ENCODE measurements at places on chromosomes 7 and 10.

DNA sequence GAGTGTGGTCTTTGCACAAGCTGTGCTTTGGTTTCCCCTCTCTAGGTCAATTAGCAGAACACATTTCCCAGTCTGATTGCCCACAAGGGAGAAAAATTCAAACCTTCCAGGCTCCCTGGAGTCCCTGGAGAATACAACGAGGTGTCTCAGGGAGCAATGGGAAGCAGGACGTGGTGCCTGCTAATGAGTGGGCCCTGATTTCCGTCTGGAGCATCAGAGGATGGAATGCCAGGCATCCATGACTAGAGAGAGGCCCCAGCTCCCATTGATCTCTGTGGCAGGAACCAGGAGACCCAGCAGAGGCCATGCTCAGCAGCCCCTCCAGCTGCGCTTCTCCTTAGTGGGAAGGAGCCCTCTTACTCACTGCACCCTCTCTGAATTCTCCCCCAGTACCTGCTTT lies 33.2 kb upstream of the TLX1 start:
- DNase-seq, result no peak

DNA sequence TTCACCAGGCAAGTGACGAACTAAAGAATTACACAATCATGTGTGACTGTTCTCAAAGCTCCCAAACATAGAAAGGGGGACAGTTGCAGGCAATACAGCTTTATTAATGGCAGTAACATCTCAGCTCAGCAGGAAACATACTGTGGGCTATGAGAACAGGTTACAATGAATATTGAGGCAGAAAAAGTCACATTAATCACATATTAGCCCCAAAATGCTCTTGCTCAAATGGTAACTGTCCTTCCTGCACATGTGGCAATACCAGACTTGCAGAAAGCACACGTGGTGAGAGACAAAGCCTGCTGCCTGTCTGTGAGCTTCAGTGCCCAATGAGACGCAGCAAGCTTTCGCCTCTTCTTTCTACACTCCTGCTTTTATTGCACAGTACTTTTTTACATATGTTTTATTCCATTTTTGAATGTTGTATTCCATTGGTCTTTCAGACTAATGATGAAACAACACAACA lies 104.9 kb upstream of the ACBD5 start:
- no peak for DNase-seq

- DNase-seq, result no peak
Observed at GRCh38 chr7:80781561-80781979, 137.3 kb downstream of the SEMA3C start.

DNA sequence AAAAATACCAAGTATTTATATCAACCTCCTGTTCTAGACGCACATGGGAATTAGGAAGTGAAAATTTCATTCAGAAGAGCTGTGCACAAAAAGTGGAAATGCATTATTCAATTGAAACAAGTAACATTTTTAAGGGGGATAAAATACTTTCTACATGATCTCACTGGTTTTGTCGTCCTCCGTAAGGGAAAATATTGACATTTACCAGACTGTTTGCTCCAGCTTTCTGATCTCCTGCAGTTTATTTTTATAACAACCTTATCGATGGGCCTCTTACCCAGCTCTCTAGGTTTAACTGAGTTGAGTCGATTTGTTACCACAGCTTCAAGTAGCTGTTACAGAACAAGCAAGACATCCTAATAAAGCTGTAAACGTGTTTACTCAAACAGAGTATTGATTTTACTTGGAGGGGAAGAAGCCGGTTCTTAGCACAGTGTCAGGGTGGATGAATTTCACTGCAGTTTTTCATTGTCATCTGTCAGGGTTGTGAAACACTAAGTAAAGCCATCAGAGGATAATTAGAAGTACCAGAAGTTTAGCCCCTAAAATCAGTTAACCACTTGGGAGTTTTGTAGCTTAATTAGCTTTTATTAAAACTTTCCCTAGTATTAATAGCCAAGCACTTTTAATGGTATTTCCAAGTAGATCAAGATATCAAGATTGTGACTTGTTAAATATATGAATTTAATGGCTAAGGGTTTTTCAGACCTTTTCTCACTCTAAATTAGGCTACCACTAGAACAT lies 142.6 kb upstream of the KAT6B start:
- no peak for DNase-seq

DNA sequence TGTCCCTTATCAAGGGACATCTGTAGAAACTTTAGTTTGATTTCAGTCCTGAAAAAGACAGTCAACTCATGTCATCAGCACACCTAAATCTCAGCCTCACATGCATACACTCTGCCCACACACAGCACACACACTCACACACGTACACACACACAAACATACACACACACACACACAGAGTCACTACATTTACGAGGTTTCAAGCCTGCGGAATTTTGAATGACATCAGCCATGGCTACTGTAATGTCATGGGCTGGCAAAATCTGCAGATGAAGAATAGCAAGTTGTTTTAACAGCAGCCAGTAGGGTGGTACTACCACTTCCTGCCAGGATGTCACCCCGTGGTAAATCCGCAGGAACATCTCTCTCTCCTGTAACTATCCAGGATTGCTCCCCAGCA lies 37.1 kb upstream of the EZH2 start:
- DNase-seq, result no peak

DNA sequence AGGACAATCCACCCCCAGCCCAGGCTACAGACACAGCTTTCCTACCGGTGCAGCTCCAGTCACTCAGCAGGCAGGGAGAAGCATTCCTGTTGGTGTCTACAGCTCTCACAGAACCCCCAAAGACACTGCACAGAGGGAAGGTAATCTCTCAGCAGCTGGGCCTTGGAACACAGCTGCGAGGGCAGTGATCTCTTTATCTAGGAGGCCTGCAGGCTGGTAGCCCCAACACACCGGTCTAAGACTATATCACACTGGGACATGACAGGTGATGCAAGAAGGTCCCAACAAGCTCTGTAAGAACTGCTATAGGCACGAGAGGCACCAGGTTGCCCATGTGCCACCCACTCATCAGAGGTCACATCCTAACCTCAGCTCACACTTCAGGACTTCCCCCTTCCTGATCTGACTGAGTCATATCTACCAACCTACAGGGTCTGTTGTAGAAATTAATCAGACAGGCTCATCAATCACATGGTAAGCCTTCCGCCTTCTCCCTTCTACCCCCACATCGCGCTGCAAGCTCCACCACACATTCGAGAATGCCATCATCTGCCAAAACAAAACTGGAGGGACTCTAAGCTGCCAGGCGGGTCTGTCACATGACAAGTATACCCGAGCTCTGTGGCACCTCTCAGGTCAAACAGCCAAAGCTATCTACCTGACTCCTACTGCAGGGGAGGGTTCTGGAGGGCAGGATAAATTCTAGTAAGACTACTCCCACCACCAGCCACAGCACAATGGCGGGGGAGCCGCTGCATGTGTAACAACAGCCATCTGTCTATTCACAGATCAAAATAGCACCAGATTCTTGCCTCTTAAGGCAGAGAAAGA lies 26.1 kb downstream of the FAM53B start:
- DNase-seq, result no peak

- DNase-seq, result no peak
Observed at GRCh38 chr7:134916171-134916883, 70.0 kb upstream of the AGBL3 start.

DNA sequence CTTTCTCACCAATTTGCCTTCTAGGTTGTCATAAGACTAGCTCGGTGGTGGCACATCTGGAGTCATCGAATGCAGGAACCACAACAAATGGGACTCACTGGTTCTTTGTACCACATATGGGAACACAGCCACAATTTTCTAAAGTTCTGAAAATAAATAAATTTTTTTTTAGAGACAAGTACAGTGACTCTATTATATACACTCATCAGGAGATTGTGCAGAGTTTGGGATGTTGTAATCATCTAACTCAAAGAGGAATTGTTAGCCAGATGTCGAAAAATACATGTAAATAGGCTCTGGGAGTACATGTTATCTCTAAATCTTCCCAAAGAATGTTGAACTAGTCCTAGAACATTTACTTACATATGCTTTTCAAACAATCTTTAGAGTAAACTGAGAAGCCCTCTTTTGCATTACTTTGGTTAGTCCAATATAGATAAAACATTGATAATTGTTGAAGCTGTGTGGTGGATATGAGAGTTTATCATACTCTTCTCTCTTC lies 19.6 kb upstream of the SEPTIN7 start:
- no peak for DNase-seq

- DNase-seq, result no peak
Observed at GRCh38 chr10:24882047-24882698, 70.2 kb downstream of the PRTFDC1 start.

- no peak for DNase-seq
Observed at GRCh38 chr7:83643739-83644138, 5.2 kb downstream of the SEMA3E start.

DNA sequence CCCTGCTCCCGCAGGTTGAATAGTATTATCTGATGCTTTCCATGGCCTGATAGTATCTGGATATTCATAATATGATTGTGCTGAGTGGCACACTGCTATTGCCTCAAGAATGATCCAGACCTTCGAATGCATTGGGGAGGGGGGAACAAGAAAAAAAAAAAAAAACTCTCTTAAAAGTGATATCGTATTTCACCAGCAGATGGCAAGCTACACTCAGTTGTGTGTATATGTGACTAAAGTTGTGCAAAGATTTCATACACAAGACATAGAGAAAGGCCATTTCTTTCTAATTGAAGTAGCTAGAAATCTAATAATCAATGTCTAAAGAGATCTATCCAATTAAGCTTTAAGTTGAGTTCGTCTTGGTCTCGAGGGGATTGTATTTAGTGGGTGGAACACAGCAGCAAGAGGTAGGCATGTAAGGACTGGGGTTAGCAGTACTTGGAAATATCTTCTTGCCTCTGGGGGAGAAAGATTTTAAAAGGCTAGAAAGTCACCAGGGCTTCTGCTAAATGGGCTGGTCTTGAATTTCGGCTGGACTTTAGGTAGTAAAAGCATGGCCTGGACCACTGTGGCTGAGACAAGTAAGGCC lies 15.3 kb downstream of the SFRP4 start:
- no peak for DNase-seq

DNA sequence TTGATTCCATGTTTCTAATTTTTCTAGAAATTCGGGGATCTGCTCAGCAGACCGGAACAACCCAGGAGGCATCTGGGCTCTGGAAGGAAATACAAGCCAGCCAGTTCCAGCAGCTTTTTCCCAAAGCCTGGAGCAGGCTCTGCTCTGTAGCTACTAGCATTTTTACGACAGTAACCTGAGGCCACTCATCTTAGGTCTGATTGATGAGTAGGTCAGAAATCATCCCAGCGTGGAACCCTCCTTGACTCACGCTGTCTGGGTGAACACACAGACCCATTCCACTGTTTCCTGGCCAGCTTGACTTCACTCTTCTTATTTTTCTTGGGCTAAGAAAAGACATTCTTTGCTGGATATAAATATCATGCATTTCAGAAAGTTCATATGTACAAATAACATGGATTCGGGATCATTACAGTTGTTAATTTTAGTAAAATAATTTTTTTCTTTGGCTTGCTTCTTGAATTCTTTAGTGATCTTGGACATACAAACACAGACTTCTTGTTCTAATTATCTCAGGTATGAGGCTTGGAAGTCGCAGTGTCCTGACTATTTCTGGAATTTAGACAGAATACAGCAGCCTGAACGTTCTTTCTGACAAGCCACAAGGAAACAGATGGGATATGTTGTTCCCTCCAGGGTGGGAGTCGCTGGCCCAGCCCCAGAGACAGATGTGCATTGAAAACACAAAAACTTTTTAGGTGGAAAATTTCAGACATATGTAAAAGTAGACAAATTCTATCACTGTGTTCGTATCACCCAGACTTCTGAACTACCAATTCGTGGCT lies 54.6 kb upstream of the PITRM1 start:
- no peak for DNase-seq

- peak; percentile 83 for DNase-seq
Observed at GRCh38 chr7:16753932-16754855, 639 bp downstream of the TSPAN13 start.

DNA sequence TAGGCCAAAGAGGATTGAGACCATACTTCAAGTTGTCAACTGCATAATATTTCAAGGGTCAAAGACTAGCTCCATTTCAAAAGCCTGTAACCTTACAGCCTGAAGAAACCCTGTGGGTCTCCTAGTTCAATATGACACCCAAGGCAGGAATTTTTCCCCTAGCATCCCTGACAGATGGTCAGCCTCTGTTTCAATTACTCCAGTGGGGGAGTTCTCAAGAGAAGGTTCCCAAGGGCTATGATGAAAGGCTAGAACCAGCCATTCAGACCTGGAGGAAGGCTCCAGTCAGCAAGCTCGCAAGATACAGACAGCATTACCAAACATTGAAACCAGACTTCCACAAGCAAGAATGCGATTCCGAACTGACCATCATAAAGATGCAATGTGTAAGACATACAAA lies 1.6 kb downstream of the HTR7 start:
- peak; percentile 23 for DNase-seq

- DNase-seq, result no peak
Observed at GRCh38 chr7:48250441-48250951, 79.2 kb downstream of the ABCA13 start.

- no peak for DNase-seq
Observed at GRCh38 chr7:157032644-157033482, 22.4 kb upstream of the MNX1 start.

GRCh38 chr7:108805808-108806397 lies 236.2 kb downstream of the DNAJB9 start:
- no peak for DNase-seq

- no peak for DNase-seq
Observed at GRCh38 chr7:117971556-117972244, 98.5 kb upstream of the CTTNBP2 start.

DNA sequence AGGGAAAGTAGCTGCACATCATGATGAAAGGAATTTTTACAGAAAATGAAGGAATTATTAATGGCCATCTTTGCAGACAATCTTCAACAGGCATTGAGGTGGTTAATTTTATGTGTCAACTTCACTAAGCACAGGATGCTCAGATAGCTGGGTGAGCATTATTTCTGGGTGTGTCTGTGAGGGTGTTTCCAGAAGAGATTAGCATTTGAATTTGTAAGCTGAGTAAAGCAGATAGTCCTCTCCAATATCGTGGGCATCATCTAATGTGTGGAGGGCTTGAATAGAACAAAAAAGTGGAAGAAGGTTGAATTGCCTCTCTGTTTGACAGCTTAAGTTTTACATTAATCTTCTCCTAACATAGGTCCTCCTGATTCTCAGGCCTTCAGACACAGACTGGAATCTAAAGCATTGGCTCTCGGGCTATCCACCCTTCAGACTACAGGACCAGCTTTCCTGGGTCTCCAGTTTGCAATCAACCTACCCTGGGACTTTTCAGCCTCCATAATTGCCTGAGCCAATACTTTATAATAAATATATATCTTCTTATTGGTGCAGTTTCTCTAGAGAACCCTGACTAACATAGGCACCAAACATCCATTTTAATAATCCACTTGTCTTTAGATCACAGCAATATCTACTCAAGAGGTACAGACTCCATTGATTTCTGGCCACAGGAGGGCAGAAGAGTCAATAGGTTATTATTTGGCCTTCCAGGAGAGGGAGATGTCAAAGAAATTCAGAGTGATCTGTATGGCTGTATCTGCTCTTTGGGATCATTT lies 10.5 kb upstream of the CRPPA start:
- DNase-seq, result no peak

DNA sequence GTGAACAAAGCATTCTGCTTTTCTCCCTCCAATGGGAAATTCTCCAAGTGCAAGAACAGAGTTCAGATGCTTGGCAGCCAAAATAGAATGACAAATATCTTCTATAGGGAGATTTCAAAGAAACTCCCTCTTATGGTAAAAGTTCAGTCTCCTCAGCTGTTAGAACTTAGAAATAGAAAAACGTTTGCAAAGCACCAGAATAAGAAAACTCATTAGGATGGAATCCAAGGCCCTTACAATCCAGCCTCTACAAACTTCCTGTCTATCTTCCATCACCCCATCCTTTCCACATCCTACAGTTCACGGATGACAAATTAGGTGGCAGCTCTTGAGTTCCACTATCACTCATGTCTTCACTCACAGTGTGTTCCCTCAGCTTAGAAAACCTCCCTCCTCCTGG lies 25.7 kb downstream of the FAM13C start:
- DNase-seq, result no peak

Data from glutamatergic neuron (in vitro differentiated cells).